ENCODE measurements at places on chromosomes 6 and 20. TPM values are rescaled to one million over a fixed set of nuclear protein-coding genes. Genes with fewer than 3 reads are reported as not detected.
A peak's percentile ranks its signal among the peaks of the same experiment; 100 is the strongest.

DNA sequence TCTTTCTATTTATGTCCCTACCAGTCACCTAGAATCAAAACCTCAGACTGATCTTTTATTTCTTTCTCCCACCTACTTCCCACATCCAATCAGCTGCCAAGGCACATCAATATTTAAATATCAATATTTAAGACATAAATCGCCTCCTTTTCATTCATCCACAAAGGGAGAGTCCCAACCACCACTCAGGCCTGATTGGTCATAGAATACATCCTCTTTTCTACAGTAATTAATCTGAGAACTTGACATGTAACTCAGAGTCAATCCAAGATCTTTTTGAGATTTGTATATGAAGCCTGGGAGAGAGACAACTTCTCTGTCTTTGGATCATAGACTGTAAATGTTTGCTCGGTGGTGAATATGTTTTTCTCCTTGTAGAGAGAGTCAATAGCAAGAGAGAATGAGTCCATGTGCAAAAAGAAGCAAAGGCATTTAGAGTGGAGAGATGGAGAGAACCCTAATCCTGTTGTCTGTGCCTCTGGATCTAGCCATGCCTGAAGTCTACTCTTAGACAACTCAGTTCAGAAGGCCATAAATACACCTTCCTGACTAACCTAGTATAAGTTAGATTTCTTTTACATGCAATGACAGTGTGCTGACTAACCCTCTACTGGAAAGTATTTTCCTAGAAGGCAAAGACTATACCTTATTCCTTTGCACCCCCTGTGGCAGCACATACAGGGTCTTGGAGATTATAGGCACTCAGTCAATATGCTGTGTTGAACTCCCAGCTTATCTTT, 12.1 kb upstream of the NEDD9 start:
- no peak for DNase-seq

The PSORS1C1 gene
- not detected for total RNA-seq

DNA sequence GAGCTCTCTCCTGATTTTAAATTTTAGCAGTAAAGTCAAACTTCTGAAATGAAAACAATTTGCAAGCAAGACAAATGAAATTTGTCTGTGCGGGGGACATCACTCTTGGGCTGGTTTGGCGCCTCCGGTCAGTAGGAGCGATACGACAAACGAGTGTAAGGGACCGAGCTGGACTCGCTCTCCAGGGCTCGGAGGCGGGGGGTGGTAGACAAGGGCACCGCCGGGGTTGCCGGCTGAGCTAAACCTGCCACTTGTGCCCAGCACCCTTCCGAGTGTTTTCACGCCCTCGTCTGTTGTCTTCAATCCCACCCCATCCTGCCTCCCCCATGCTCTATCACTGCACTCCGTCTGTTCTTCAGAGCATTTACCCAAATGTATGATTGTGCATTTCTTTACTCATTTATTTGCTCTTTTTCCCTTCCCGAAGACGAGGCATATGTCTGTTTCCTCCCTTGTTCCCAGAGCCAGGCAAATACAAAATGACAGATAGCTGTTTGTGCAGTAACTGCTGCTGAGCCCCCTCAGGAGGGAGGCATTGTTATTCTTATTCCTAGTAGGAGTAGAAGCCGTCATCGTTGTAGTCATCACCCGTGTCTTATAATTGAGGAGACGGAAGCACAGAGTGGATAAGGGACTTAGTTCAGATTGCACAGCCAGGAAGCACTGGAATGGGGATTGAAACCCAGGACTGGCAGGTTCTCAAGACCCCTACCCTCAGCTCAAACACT, 62.8 kb upstream of the APCDD1L start:
- no peak for DNase-seq

DNA sequence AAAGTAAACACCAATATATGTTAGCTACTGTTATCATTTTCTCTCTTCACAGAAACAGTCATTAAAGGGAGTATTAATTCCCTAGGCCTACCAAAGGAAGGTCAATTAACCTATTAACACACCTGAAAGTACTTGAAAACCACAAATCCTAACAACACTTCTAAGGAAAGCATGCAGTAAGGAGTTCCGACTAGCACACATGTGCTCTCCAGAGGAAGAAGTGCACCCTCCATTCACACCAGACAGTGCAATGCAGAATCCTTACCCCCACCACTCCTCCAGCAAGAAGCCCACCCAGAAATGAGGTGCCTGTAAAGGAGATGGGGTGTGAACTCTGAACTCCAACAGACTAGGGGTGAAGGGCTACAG, 58.7 kb downstream of the EPB41L2 start:
- DNase-seq = no peak

DNA sequence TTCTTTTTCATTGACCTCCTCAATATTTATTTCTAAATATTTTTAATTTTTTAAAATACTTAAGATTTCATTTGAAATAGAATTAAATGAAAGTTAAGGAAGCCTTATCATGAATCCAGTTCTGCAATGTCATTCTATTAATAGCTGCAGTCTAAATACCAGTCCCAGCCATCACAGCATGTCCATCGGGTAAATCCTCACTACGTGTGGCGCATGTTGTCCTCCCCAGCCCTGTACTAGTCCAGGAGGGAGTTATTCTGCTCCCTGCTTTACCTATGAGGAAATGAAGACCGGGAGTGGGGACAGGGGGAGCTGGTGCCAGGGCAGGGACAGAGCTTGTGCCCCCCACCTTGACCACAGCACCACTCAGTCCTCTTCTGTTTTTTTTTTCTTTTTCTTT, 125.1 kb upstream of the QKI start:
- no peak for DNase-seq

GRCh38 chr20:22568872-22569344, 15.5 kb downstream of the FOXA2 start:
- DNase-seq = no peak

- DNase-seq = no peak
Observed at GRCh38 chr20:8912731-8913130, 156.2 kb upstream of the PLCB4 start.

The RIN2 gene
- total RNA-seq = 20.8 TPM

GRCh38 chr6:44678252-44678935, 290.9 kb downstream of the CDC5L start:
- DNase-seq = no peak

DNA sequence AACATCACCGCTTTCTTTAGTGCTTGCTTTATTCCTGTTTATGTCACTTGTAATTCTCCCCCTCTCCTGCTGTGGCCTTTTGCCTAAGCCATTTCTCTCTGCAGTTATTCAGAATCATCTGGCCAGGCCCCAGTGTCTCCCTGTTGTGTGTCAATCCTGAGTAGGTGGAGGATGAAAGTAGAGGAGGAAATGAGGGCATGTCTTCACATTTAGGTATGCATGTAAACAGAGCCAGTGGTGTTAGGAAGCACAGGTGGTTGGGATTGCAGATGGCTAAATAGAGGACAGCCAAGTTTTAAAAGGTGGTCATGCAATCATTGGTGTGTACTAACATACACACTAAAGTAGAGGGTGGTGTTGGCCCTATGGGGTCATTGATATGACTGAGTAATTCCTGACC, 5.2 kb downstream of the PRSS35 start:
- DNase-seq = no peak

GRCh38 chr6:70051197-70052124, 185.1 kb downstream of the COL19A1 start:
- DNase-seq = no peak

The GPX5 gene
- not detected for total RNA-seq

- DNase-seq = no peak
Observed at GRCh38 chr6:152100183-152100618, 292.7 kb downstream of the ESR1 start.

DNA sequence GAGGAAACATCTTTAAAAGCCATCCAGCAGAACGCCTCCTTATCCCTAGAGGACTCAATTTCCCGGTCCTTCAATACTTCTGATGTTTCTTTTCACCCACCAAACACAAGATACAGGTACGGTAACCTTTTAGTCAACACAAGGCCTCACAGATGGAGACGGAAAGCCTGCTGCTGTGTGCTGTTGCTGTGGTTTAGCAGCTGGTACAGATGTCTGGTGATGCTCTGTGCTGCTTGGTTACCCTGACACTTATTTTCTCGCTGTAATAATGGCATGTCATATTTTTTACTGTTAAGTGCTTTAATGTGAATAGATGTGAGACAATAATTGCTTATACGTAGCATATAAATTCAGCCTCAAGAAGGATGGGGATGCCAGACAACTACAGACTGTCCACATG, 25.3 kb downstream of the GMDS start:
- no peak for DNase-seq

GRCh38 chr6:108782179-108783041, 65.8 kb upstream of the ARMC2 start:
- DNase-seq = peak; percentile 56

DNA sequence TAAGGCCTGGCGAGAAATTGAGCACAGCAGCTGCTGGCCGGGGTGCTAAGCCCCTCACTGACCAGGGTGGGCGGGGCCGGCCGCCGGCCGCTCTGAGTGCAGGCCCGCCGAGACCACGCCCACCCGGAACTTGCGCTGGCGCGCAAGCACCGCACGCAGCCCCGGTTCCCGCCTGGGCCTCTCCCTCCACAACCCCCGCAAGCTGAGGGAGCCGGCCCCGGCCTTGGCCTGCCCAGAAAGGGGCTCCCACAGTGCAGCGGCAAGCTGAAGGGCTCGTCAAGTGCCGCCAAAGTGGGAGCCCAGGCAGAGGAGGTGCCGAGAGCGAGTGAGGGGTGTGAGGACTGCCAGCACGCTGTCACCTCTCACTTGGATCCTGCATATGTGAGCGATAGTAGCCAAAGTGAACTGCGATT, 251.2 kb downstream of the GJA1 start:
- no peak for DNase-seq

- DNase-seq = no peak
Observed at GRCh38 chr6:2705256-2705655, 45.5 kb downstream of the MYLK4 start.

The NRM gene
- total RNA-seq = 3.1 TPM

- no peak for DNase-seq
Observed at GRCh38 chr20:33648396-33649004, 13.6 kb upstream of the C20orf144 start.

DNA sequence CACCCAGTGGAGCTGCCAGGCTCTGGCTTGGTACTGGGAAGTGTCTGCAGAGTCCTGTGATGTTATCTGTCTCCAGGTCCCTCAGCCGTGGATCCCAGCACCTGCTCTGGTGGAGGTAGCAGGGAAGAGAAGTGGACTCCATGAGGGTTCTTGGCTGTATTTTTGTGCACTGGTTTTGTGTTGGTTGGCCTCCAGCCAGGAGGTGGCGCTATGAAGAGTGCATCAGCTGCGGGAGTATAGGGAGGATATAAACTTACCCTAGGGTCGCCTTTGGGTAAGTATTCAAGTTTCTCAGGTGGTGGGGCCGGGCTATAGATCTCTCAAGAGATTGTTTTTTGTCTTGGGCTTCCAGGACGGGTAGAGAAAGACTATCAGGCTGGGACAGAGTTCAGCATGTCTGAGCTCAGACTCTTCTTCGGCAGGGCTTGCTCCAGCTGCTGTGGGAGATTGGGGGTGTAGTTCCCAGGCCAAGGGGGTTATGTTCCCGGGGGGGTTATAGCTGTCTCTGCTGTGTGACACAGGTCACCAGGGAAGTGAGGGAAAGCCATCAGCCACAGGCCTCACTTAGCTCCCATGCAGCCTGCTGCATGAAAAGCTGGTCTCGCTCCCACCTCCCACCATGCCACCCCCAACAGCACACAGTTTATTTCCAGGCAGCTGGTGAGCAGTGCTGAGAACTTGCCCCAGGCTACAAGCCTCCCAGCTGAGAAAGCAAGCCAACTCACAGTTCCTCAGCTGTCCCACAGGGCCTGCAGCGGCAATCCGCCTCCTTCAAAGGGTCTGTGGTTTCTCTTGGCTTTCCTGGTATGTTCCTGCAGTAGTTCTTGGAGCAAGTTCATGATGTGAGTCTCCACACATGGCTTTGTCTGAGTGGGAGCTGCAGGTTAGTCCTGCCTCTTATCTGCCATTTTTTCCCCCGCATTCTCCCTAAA, 115.7 kb downstream of the AIG1 start:
- DNase-seq = no peak

GRCh38 chr20:62487561-62488354, 12.0 kb upstream of the GATA5 start:
- DNase-seq = no peak

The TSBP1 gene
- total RNA-seq = not detected

The SYCP2 gene
- total RNA-seq = 3.8 TPM

DNA sequence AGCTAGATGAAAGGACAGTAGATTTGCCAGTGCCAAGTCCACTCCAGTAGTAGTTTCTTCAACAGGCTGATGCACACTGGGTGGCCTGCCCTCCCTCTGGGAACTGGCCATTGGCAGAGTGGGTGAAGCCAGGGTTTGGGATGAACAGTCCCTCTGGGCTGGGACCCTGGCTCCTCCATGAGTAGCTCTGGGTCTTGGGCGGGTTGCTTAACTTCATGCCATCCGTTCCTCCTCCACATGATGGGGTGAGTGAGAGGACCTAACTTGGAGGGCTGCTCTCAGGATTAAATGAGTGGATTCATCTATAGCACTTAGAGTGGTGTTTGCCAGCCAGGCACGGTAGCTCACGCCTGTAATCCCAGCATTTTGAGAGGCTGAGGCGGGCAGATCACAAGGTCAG, 47.2 kb downstream of the PLAGL2 start:
- no peak for DNase-seq

The HRH3 gene
- not detected for total RNA-seq

GRCh38 chr6:33206864-33207551, 1.3 kb upstream of the RING1 start:
- no peak for DNase-seq

DNA sequence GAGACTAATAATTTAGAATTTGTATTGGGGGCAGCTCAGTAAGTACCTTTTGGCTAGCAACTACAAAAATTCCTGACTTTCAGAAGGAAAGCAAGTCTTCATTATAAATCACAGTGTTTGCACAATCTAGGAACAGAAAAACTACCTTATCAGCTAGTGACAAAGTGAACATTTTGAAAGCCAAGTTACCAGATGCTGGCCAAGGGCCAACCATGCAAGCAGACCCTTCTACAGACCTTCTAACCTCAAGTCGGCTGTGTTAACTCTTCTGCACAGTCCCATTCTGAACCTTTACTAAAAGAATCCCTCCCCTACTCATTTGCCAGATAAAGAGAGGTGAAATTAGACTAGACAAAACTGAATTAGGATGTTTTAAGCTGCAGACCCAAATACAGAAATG, 341.9 kb downstream of the COL12A1 start:
- no peak for DNase-seq

GRCh38 chr20:9928955-9929354, 90.1 kb upstream of the PAK5 start:
- DNase-seq = no peak

DNA sequence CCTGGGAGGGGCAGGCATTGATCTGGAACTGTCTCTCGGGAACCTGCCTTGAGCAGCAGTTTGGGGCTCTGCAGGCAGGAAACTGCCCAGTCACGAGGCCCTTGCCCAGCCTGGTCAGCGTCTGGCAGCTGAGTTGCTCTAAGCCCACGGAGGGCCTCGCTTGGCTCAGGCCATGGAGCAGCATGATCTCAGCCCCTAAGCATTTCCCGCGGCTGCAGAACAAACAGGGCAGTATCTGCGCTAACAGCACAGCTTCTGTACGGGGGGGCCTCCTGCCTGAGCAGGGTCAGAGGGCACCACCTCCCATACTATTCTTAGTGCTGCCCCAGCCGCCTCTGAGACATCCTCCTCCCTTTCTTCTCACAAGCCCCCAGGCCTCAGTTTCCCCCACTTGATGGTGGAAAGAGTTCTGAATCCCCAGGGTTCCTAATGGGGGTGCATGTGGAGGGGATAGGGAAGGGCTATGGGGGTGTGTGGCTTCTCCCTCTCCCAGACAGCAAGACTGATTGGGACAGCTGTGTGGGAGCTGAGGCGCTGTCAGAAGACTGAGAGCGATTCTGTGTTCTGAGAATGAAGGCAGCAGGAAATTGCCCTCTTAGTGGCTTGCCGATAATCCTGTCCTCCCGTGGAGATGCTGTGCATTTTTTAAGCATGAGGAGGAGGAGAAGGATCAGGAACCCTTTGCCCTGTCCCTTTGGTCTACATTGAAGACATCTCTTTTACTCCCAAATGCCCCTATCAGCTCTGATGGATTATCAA, 46.4 kb downstream of the MOCS1 start:
- DNase-seq = no peak

Measured in naive thymus-derived CD4-positive, alpha-beta T cell (primary cell).